Retina (tissue), 1 donor: ENCODE measurements at places on chromosomes 7 and 10.

- no peak for DNase-seq
Measured at GRCh38 chr7:1500064-1500807, 4.0 kb downstream of the INTS1 start.

DNA sequence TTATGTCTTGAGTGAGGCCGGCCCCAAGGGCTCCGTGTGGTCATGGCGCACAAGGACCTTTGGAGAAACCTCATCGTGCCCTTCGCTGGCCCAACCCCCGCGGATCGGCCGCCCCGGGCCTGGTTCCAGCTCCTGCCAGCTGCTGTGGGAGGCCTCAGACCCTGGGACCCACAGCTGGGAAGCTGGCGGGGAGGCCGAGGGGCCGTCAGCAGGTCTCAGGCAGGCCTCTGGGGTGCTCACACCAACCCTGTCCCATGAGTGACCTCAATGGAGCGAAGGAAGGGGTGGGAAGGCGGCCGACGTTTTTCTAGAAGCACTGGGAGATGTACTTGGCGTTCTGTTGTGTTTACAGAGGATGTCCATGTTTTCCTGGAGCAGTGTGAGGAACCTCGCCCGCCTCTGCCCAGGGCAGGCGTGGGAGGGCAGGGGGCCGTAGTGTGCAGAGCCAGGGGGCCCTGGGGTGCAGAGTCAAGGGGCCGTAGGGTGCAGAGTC lies 18.6 kb upstream of the ADGRA1 start:
- DNase-seq, result no peak

- DNase-seq, result no peak
Measured at GRCh38 chr7:77606562-77606961, 69.5 kb downstream of the PTPN12 start.

DNA sequence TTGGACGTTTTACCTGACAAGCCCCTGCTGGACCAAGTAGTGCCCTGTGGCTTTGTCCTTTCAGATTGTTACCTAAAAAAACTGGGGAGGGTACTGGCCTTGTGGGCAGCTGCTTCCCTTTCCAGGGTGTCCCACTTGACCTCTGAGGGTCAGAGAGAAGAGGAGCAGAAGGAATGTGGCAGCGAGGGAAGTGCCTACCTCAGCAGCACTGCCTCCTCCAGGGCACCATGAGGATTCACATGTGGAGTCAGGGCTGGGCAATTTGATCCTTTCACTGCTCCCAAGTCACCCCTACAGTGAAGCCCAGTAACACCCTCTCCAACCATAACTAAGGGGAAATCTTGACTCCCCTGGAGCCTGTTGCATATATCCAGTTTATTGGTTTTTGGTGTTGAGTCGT lies 64.6 kb downstream of the ITGB1 start:
- DNase-seq, result no peak

GRCh38 chr10:5468262-5469106 lies 30.9 kb downstream of the CALML5 start:
- DNase-seq, result peak; percentile 28

GRCh38 chr7:26298472-26299058 lies 6.9 kb downstream of the SNX10 start:
- no peak for DNase-seq

- no peak for DNase-seq
Measured at GRCh38 chr10:91144961-91145360, 75.5 kb upstream of the PCGF5 start.
